ENCODE measurements at places on chromosomes 13 and 19.

- DNase-seq: peak; percentile 38
Measured at GRCh38 chr19:52296773-52297600, at the start of gene ZNF480. TSS of gene ZNF480 (plus strand) at chr19:52297169. CDS start at chr19:52300413, 3,244 bp downstream.

DNA sequence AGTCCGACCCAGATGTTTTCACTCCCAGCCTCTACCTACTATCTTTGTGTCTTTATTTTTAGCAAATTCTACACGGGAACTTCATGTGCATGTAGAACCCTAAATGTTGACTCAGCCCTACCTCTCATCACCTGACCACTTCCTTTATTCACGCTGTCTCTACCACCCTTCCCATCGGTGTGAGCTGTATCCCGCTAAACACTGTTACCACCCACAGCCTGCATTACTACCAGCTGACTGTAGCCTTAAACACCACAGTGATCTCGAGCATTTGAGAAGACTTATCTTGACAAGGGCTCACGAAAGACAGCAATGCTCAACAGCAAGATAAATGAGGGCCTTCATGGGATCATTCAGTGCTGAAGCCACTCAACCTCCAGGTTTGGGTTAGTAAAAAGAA is 15.1 kb downstream of the NCR1 start:
- no peak for DNase-seq

DNA sequence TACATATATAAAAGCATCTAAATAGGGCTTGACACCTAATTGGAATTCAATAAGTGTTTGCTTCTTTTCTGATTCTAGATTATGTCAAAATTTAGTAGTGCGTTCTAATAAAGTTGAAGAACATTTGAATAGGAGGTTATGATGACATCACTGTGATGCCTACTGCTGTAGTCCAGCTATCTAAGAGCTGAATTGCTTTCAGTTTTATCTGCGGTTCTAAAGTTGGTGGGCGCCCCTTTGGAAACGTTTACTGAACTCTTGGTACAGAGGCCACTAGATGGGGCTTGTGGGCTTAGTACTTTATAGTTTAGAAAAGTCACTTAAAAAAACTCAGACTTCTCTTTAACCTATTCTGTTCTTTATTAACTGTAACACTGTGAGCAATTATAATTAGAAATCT is 776.9 kb downstream of the GPC5 start:
- no peak for DNase-seq

DNA sequence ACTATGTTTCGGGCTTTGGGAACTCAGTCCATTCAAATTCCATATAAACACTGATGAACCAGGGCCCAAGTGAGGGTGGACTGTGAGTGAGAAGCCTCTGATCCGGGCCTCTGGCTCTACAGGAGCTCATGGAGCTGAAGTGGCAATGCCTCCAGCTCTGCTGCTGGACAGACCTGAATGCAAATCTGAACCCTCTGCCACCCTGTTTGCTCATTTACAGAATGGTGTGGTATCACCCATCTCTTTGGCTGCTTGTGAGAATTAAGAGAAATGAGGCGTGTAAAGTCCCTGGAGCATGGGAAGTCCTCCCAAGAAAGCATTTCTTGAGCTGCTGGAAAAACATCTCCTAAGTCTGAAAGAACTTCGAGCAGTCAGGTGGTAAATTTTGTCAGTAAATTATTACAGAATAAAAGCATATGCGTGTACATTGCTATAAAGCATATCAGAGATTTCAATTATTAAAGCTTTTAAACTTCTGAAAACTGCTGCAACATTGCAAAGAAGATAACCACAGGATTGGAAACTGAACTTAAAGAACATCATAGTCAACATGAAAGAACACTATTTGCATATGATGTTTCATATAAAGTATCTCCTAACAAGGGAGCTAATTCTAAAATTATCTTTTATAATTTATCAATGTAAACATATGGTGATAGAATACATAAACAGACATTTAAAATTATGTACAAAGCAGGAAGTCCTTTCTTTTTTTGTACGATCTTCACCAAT is 369.0 kb downstream of the UQCRFS1 start:
- DNase-seq: no peak

DNA sequence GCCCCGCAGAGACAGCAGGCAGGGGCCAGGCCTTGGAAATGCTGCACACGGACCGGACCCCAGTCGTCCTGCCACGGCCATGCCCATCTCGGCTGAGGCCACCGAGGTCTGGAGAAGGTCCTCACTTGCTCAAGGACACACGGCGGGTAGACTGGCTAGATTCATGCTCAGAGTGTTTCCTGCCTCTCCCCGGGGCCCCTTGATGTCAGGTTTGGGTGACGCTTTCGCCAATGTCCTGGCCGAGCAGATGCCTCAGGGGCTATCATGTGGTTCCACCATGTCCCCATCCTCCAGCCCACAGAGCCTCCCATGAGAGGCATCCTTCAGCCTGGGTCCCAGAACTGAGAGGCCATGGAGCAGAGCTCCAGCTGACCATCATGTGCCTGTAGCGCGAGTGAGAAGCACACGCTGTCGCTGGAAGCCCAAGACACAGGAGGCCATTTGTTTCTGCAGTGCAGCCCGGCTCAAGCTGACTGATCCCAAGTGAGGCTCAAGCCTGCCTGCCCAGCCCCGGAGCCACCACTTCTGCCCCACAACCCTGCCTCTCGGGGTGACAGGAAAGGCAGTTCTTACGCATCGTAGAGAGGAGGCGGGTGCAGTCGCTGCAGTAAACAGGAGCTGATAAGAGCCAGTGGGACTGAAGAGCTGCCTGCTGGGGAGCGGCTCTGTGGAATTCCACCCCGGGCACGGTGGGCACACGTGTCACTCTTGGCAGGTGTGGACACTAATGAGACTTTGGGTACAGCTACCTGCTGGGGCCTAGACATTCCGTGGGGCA is 53.9 kb upstream of the GAS6 start:
- no peak for DNase-seq

DNA sequence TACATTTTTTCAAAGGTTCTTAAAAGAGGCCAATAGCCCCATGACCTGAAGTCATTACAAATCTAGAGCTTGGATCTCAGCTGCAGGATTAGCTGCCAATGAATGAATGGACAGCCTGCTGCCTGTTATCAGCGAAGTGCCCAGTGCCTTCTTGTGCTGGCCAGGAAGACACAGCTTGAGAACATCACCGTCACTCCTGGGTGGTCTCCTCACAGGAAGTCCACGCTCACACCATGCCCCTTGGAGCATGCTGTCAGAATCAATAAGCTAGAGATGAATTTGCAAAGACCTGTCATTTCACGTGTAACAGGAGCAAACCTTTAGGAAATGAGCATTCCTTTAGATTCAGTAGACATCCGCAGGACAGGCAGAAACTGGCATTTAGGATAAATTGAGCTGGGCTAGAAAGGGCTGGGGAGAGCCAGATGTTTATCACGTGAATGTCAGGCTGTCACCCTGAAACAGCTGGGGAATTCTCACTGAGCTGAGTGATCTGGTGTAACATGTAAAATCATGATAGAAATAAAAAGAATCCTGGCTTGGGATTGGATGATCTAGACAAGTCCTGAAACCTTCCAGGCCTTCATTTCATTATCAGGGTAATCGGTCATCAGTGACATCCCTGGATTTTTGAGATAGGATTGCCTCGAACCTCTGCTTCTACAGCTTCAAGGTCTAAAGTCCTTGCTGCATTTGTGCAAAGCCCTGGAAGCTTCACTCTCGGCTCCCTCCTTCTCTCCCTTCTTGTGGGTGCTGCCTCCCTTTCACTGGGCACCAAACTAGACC is 49.9 kb upstream of the MEDAG start:
- no peak for DNase-seq

GRCh38 chr19:43430976-43431375 is 16.3 kb downstream of the TEX101 start:
- no peak for DNase-seq

DNA sequence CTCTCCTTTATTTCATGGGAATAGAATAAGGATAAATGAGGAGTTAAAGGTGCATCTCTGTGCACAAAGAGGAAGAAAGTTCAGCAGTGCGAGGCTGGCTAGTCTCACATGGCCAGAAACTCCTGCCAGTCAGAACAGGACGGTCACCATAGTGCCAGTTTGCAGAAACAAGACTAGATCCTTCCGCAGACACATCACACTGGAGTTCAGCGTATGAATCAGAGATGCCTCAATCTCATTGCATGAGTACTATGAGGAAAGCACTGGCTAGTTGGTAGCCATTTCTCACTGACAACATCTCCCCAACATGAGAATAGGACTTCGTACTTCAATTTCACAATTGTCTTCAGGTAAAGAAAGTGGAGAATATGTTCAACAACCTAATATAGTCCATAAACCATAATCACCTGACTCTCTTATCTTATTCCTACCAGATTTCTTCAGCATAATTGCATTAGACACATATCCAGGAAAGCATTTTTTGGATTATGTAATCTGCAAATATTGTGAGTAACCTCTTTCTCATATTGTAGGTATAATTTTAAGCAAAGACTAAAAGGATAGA is 34.9 kb downstream of the RXFP2 start:
- no peak for DNase-seq

DNA sequence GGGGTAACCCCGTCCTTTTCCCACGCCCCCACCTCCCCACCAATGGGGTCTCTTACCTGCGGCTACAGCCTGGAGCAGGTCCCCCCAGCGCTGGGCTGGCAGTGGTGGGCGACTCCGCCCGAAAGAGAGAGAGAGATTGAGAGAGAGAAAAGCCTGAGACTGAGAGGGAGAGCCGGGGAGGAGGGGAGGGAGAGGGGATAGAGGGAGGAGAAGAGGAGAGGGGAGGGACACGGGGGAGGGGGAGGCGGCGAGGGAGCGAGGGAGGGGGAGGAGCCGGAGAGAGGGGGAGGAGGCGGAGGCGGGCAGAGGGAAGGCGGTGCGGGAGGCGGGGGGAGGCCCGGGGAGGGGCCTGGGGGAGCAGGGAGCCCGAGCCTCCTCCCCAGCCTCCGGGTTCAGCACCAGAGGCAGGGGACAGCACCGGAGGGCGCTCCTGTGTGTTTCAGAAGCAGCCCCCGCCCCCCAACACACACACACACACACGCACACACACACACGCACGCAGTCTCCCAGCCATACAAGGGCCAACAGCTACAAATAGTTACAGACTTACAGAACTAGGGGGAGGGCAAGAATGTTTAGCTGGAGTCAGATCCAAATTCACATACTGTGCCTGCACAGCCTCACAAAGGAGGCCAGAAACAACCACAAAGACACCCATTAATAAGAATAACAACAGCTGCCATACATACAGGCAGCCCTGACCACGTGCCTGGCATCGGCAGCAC is at the start of gene SLC8A2:
Gene SLC8A2 (minus strand): TSS at position 161 of the 725 bp plus-strand sequence. CDS start 5,490 bp downstream, outside the sequence.
- DNase-seq: no peak

DNA sequence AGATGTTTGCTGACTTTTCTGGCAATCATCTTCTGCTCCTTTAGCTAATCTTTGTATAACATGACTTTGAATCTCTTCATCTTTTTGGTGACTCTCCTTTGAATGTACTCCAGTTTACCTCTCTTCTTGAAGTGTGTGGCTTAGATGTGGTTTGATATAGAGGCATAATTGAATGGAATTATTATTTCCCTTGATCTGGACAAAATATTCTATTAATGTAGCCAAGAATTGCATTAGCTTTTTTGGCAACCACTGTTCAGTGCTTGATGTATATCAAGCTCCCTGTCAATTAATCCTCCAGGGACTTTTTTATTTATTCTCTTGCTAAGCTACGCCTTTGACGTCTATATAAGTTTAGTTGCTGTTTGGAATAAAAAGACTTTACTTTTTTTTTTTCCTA is 490.8 kb downstream of the PCDH20 start:
- no peak for DNase-seq

DNA sequence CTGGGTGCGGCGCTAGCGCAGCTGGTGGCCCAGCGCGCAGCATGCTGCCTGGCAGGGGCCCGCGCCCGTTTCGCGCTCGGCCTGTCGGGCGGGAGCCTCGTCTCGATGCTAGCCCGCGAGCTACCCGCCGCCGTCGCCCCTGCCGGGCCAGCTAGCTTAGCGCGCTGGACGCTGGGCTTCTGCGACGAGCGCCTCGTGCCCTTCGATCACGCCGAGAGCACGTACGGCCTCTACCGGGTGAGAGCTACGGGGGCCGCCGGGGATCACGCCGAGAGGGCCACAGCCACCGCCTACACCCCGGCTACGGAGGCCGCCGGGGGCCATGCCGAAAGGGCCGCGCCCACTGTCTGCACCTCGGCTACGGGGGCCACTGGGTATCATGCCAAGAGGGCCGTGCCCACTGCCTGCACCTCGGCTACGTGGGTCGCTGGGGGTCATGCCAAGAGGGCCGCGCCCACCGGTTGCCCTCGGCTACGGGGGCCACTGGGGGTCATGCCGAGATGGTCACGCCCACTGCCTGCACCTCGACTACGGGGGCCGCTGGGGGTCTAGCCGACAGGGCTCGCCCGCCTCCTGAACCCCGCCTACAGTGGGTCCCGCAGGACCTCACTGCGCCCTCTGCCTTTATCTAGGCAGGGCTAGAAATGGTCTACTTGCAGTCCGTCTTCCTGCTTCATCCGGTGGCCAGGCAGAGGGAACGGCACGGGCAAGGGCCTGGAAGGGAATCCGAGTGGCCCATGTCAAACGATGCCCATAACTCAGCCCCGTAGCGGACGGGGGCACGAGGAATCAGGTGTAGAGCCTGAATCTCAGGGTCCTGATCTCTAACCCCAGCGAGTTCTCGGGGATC is 500 bp downstream of the PGLS start:
- DNase-seq: peak; percentile 29

GRCh38 chr13:77386880-77387606 is 60.1 kb upstream of the MYCBP2 start:
- peak; percentile 60 for DNase-seq

DNA sequence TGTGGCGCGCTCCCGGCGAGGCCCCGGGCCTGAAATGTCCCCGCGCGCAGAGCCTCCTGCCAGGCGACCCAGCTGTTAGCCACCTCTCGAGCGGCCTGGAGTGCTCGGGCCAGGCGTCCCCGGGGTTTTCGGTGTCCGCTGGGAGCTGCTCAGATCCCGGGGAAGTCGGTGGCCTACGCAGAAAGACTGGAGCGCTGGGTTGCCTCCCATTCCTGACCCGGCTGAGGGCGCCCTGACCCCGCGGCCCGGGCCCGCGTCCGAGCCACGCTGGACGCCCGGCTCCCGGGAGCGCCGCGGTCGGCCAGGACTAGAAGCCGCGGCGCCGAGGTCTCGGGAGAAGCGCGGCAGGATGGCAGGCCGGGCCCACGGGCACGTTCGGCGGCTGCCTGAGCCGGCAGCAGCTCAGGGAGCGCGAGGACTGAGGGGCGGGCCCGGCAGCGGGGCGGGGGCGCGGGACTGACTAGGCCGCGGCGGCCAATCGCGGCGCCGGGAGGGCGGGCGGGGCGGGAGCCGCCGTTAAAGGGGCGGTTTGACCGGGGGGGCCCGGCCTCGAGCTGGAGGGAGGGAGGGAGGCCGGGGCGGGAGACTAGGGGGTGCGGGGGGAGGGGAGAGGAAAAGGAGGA is 1.3 kb upstream of the ZIC2 start:
- DNase-seq: no peak

GRCh38 chr13:88376760-88377388 is 705.7 kb downstream of the SLITRK5 start:
- DNase-seq: no peak

DNA sequence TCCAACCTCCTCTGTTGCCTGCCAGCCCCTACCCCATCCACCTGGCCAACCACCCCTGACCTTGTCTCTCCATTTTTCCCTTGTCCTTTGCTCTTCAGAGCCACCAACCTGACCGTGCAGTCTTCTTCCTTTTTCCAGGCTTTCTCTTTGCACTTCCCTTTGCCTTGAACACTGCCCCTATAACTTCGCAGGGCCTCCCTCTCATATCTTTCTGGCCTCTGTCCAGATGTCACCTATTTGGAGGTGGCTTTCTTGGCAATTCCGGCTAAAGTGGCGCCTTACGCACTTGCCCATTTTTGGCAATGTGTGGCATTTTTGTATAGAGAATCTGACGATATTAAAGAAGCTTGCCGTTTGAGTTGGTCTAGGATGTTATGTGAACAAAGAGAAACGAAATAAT is 844 bp downstream of the ZNF543 start:
- DNase-seq: no peak
